Spinal cord (tissue), 10 donors: ENCODE measurements at places on chromosomes 5 and 9.

- peak; percentile 24 for DNase-seq
Measured at GRCh38 chr9:89236955-89237573, 58.4 kb upstream of the SHC3 start.

DNA sequence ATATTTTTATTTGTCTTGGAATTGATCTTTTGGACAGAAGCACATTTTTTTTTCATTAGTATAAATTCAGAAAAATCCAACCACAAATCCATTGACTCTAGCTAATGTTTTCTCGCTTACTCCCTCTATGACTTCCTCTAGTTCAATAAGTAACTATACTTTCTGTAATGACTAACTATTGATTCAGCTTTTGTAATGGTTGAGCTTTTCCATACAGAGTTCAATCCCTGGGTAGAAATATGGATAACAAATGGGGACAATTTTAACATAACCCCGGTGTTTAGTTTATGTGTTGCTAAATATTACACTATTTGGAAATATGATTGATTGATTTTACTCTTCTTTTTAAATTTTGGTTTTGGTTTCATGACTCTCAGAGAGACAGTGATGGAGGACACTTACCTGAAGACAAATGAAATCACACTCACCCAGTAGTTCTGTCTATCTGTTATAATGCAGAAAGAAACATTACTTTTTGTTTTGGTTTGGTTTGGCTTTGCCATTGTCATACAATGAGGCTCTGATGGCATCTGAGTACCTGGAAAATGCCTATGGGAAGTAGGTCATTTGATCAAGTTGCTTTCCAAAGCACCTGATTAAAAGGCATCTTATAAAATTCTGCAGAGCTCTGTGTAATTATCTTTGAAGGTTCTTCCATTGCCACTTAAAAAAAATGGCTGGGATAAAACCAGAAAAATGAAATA lies 309.7 kb upstream of the MPDZ start:
- DNase-seq: no peak

DNA sequence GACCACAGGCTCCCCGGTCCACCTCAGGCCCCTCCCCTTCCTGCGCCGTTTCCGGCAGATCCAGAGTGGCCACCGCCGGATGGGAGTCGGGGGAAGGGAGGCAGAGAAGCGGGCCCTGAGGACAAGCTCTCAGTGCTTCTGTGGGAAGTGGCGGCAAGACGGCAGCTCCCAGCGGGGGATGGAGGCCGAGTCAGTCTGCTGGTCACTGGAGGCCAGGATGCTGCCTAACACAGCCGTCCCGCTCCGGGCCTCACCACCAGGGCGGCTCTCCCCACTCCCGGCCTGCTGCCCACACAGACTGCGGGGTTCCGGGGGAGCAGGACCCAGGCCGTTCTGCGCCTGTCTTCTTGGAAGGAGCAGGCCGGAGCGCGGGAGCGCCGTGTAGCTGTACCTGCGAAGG lies 31.4 kb downstream of the FXN start:
- no peak for DNase-seq

DNA sequence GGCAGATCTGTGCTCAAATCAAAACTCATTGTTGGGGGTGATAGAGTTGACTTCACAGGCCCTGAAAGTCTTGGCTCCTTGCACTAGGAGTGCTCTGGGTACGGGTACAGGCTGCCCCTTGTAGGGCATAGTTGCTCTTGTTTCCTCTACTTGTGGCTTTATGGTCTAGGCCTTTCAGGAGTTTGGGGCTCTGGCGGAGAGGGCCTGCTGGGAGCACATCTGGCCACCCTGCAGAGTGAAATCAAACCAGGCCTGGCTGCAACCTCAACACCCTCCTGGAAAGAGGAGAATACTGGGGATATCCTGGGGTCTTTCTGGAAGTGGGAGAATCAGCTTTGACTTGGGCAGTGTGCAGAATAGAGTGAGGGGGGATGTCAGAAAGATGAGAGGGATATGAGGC lies 1.5 kb downstream of the TGFBI start:
- DNase-seq: no peak
